Small intestine (tissue), 16 donors: ENCODE measurements at places on chromosomes 3 and 15. TPM values are rescaled to one million over a fixed set of nuclear protein-coding genes. Genes with fewer than 3 reads are reported as not detected.

- peaks cover 40% of the 10 kb centered on the region for H3K36me3 ChIP-seq
- peaks cover 4% of the 10 kb centered on the region for H3K4me1 ChIP-seq
- no peak overlapping the region for H3K4me3 ChIP-seq
Measured at GRCh38 chr15:63063164-63063756, 20.7 kb downstream of the TPM1 start.

- no peak overlapping the region for H3K4me3 ChIP-seq
- H3K36me3 ChIP-seq, result no peaks in the 10 kb centered on the region
- no peak overlapping the region for H3K27ac ChIP-seq
- no peaks in the 10 kb centered on the region for H3K4me1 ChIP-seq
- H3K27me3 ChIP-seq, result peaks cover 4% of the 10 kb centered on the region
Measured at GRCh38 chr3:150050510-150050909, 79.8 kb upstream of the PFN2 start.

Gene GPR15
- polyA plus RNA-seq, result 0.16 TPM

DNA sequence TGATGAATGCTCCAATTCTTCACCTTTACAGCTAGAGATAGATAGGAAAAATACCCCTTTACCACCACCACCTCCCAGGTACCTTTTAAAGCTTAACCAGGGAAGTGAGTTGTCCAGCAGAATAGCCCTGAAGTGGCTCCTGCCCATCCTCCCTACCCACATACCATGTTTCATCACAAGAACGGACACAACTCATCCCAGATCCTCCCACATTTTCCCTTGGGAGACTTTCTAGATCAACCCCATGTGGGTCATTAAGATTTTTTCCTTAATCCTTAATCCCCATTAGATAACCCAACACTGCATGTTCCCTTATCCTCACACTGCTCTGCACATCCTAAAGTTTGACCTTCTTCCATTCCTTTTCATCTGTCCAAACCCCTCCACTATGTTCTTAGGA, 69.3 kb downstream of the CHST2 start:
- no peaks in the 10 kb centered on the region for H3K4me1 ChIP-seq
- H3K36me3 ChIP-seq, result no peaks in the 10 kb centered on the region
- H3K27me3 ChIP-seq, result no peaks in the 10 kb centered on the region
- DNase-seq, result no peak

DNA sequence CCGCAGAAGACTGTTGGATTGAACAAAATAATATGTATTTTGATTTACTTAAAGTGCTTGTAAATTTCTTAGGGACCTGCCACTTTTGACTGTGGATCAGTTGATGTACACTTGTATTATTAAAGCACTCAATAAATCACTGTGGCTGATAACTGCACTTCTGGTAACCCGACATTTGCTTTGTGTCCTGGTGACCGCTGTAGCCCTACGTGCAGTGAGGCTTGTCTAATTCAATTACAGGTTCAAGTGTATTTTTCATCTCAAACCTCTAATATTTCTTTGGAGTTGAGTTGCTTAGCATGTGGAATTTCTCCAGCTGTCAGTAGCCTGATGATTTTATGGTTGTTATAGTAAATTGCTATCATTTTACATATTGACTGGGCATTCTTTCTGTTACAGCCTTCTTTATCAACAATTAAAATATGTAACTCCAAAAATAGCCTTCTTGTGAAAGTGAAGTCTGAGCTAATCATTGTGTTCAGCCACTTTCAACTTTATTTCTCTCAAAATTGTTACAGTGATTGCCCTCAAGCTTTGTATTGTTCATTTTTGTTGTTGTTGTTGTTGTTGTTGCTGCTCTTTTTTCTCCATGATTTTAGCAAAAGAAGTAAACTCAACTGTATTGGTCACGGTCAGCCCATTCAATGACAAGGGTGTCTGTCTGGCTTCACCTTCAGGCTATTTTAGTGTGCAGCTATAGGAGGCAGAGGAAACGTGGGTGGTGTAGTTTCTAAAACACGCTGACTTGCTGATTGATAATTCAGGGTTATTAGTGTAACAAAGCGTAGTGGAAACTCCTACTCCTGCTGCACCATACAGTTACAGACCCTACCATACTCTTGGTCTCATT, 215.1 kb upstream of the UBE2E1 start:
- no peak for DNase-seq
- H3K4me3 ChIP-seq, result no peak overlapping the region
- no peaks in the 10 kb centered on the region for H3K4me1 ChIP-seq
- H3K27ac ChIP-seq, result no peak overlapping the region
- H3K27me3 ChIP-seq, result no peaks in the 10 kb centered on the region

GRCh38 chr15:64698823-64699222, 76.6 kb downstream of the RBPMS2 start:
- no peak overlapping the region for H3K4me3 ChIP-seq
- H3K27me3 ChIP-seq, result no peaks in the 10 kb centered on the region
- H3K27ac ChIP-seq, result no peak overlapping the region
- no peak for DNase-seq

GRCh38 chr15:78689626-78690025, 48.6 kb upstream of the CHRNB4 start:
- H3K36me3 ChIP-seq, result no peaks in the 10 kb centered on the region
- no peak overlapping the region for H3K27ac ChIP-seq
- no peaks in the 10 kb centered on the region for H3K4me1 ChIP-seq
- no peak for DNase-seq

GRCh38 chr3:177710506-177710905, 513.2 kb upstream of the TBL1XR1 start:
- no peaks in the 10 kb centered on the region for H3K4me1 ChIP-seq
- H3K27ac ChIP-seq, result no peak overlapping the region
- H3K27me3 ChIP-seq, result no peaks in the 10 kb centered on the region
- no peak overlapping the region for H3K4me3 ChIP-seq
- DNase-seq, result no peak
- H3K36me3 ChIP-seq, result no peaks in the 10 kb centered on the region

Gene RARB
- 0.45 TPM for polyA plus RNA-seq

DNA sequence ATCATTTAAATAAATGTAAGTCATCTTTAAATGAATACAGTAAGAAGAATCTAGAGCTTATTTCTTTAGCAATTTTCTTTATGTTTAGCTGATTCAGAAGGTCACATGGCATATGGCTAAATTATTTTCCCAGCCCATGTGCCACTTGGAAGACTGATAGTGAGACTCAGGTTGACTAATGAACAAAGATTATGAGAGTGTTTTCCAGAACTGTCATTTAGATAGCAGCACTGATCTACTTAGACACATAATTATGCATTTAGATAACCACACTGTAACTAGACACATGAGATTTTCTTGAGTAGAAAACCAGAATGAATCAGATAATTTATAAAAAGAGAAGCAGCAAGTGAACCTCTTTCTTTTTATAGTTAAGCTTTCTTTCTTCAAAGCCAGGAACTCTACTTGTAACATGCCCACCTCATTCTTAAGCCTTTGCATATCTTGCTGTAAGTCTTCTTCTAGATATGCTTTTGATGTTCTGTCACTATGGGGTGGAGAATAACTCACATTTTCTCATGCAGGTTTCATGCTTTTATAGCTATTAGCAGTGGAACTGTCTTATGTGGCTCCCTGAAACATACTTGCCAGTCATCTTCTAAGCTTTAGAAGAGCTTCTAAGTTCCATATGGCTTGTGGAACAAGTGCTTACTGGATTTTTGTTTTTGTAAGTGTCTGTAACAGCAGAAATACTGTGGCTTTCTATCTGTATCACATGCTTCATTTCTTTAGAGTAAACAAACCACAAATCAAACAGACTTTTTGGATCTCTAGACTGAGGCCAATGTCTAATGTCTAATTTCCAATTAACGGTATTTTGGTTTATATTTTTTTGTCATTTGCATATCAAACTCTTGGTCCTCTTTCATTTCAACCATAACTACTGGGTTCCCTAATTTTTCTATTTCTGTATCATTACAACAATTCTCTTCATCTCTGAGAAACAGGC, 101.4 kb downstream of the LMLN start:
- DNase-seq, result no peak
- H3K36me3 ChIP-seq, result no peaks in the 10 kb centered on the region
- no peak overlapping the region for H3K27ac ChIP-seq
- H3K4me3 ChIP-seq, result no peak overlapping the region
- H3K4me1 ChIP-seq, result no peaks in the 10 kb centered on the region
- peaks cover 3% of the 10 kb centered on the region for H3K27me3 ChIP-seq

DNA sequence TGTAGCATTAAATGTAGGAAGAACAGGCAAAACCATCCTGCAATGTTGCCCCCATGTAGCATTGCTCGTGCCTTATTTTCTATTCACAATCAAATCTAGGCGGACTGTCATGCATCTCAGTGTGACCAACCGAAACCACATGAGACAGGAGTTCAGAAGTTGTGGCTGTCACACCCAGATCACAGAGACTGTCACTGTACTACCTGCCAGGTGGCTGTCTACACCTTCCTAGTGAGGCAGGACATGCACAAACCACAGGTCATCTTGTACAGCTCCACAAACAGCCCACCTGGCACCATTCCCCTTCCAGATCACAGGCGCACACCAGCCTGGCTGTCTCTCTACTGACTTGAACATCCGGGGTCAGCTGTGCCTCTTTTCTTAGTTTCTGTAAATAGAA, 392.8 kb downstream of the OCA2 start:
- no peak overlapping the region for H3K27ac ChIP-seq
- no peaks in the 10 kb centered on the region for H3K27me3 ChIP-seq
- H3K4me3 ChIP-seq, result no peak overlapping the region
- no peak for DNase-seq

Gene DUOX2
- 8.7 TPM for polyA plus RNA-seq

DNA sequence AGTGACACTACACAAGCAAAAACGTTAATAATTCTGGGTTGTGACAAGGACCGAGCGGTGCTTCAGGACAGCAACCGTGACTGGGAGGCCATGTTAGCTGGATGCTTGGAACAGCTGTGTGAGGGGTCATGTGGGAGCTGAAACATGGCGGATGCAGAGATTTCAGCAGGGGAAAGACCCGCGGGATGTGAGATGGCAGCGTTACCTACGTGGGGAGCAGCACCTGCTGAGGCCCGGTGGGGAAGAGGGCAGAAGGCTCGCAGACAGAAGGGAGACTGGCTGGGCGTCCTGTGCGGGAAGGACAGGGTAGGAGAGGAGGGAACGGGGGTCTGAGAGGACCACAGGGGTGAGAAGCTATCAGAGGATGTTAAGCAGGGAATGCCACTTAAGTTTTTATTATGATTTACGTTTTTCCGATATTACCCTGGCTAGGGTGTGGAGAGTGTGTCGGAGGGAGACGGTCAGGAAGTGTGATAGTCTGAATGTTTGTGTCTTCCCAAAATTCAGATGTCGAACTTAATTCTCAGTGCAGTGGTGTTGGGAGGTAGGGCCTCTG, 228.8 kb upstream of the LYSMD4 start:
- H3K4me3 ChIP-seq, result no peak overlapping the region
- H3K27ac ChIP-seq, result no peak overlapping the region
- no peaks in the 10 kb centered on the region for H3K27me3 ChIP-seq
- H3K36me3 ChIP-seq, result no peaks in the 10 kb centered on the region
- no peaks in the 10 kb centered on the region for H3K4me1 ChIP-seq

- no peaks in the 10 kb centered on the region for H3K4me1 ChIP-seq
- H3K27ac ChIP-seq, result no peak overlapping the region
- DNase-seq, result no peak
- no peaks in the 10 kb centered on the region for H3K36me3 ChIP-seq
- no peak overlapping the region for H3K4me3 ChIP-seq
- no peaks in the 10 kb centered on the region for H3K27me3 ChIP-seq
Measured at GRCh38 chr15:29805043-29805707, 17.1 kb downstream of the TJP1 start.

GRCh38 chr3:32442766-32443165, 51.1 kb downstream of the CMTM7 start:
- DNase-seq, result no peak
- no peaks in the 10 kb centered on the region for H3K27me3 ChIP-seq
- H3K27ac ChIP-seq, result no peak overlapping the region

DNA sequence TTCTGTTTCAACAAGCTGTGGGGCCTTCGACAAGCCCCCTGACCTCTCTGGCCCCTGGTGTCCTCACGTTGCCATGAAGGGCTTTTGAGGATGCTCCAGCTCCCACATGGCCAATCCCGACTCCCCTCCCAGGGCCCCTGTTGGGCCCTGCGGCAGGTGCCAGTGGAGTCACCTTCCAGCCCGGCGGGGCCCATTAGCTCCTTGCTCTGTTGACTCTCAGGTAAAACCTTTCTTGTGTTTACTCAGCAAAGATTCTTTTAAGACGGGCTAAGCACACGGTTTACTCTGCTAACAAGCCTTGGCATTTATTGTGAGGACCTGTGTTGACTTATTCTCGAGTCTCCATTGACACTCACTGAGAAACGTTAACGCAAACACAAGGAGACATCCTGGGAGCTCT, 15.0 kb downstream of the RPLP1 start:
- peak; percentile 70 for DNase-seq
- H3K36me3 ChIP-seq, result no peaks in the 10 kb centered on the region
- H3K27ac ChIP-seq, result no peak overlapping the region
- no peak overlapping the region for H3K4me3 ChIP-seq

- H3K27me3 ChIP-seq, result no peaks in the 10 kb centered on the region
- no peaks in the 10 kb centered on the region for H3K4me1 ChIP-seq
- no peak overlapping the region for H3K4me3 ChIP-seq
- H3K27ac ChIP-seq, result no peak overlapping the region
Measured at GRCh38 chr15:50107591-50108408, 11.2 kb downstream of the ATP8B4 start.

Gene ACTC1
- 0.89 TPM for polyA plus RNA-seq

Gene TM6SF1
- polyA plus RNA-seq, result 1.6 TPM

GRCh38 chr3:27279123-27279522, 90.1 kb downstream of the NEK10 start:
- H3K4me3 ChIP-seq, result no peak overlapping the region
- DNase-seq, result peak; percentile 21
- H3K27me3 ChIP-seq, result no peaks in the 10 kb centered on the region

- H3K27ac ChIP-seq, result no peak overlapping the region
- DNase-seq, result no peak
- no peaks in the 10 kb centered on the region for H3K36me3 ChIP-seq
- H3K4me3 ChIP-seq, result no peak overlapping the region
- H3K27me3 ChIP-seq, result no peaks in the 10 kb centered on the region
Measured at GRCh38 chr15:28981921-28982320, 96.1 kb downstream of the APBA2 start.

GRCh38 chr15:82805994-82806406, at the start of gene FSD2:
FSD2 (minus strand) TSS chr15:82806069; CDS start chr15:82787390, 18,679 bp downstream.
- H3K27ac ChIP-seq, result no peak within 1 kb of the TSS
- H3K27me3 ChIP-seq, result no peaks in the 10 kb centered on the region
- H3K4me1 ChIP-seq, result no peaks in the 10 kb centered on the region
- H3K4me3 ChIP-seq, result no peak within 1 kb of the TSS
- H3K36me3 ChIP-seq, result no peaks in the 10 kb centered on the region
- DNase-seq, result no peak
